ENCODE measurements at places on chromosomes 1 and 21. TPM values are rescaled to one million over a fixed set of nuclear protein-coding genes. Genes with fewer than 3 reads are reported as not detected.
A peak's percentile ranks its signal among the peaks of the same experiment; 100 is the strongest.

DNA sequence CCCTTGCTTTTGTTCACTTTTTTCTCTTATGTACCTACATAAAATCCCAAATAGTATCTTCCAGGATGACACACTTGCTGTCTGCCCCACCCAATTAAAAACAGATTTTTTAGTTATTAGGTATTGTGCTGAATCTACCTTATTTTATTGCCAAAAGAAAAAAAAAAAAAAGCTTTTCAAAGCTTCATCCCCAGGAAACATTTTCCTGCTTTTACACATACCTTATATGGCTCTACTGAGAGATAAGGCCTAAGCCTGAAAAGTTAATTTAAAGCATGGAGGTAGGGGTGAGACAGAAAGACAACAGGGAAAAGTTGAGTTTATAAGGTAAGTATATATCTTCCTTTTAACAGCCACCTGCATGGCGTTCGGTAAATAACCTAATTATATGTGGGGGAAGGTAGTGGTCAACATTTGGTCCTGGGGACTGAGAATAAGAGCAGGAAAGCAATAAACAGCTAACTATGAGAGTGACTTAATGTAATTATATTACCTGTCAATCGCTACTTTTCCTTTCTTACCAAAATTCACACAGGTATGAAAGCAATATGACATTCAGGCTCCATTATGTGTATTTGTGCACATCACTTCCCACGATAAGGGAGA lies 54.6 kb upstream of the BOLA1 start:
- no peak for DNase-seq

DNA sequence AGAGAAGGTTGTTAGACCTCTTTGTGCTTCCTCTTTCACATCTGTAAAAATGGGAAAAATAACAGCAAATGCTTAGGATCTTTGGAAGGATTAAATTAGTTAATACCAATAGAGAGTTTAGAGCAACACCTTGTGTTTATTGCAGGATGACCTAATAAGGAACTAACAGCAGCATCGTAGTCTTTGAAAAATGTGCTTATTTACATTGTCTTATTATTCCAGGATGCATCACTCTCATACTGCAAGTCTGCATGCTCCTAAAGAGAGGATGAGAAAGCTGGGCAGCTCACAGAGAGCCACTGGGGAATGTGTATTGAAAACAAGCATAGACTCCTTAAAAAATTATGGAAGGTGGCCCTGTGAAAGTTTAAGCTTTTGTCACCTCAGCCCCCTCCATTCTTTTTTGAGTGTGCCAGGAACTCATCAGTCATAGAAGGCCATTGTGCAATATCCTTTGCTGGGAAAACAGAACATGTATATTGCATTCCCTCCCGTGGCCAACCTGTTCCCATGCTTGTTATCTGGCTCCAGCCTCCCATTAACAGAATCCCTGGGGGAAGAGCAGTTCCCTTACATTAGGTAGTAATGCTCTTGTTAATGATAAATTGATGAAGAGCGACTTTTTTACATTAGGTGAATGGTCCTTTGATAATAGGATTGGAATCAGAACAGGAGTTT lies 180.7 kb downstream of the ZNF326 start:
- no peak for DNase-seq

DNA sequence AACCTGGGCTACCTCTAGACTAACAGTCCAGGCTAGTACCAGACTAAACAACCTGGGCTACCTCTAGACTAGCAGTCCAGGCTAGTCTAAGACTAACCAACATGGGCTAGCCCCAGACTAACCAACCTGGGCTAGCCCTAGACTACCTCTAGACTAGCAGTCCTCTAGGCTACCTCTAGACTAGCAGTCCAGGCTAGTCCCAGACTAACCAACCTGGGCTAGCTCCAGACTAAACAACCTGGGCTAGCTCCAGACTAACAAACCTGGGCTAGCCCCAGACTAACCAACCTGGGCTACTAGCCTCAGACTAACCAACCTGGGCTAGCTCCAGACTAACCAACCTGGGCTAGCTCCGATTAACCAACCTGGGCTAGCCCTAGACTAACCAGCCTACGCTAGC lies 2.0 kb downstream of the TFF2 start:
- DNase-seq, result no peak

DNA sequence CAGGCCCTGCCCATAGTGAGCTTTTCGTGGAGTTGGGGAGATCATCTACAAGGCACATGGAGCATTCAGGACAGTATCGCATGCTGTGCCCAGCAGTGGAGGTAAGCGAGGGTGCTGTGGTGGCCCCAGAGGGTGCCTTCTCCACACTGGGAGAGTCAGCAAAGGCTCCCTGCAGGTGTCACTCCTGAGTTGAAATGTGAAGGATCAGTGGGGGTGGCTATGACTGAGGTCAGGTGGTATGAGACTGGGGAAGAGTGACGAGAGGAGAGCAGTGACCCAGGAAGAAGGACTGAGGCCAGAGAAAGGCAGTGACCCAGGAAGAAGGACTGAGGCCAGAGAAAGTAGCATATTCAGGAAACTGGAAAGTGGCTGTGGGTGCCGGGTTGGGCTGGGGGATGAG lies 53.0 kb downstream of the SPAG17 start:
- DNase-seq, result no peak

- no peak for DNase-seq
Observed at GRCh38 chr1:240099329-240099728, 7.6 kb downstream of the FMN2 start.

- DNase-seq, result peak; percentile 87
Observed at GRCh38 chr1:98661544-98662355, at the start of gene SNX7. SNX7 (plus strand) TSS chr1:98661721; CDS start chr1:98661732, 11 bp downstream.

DNA sequence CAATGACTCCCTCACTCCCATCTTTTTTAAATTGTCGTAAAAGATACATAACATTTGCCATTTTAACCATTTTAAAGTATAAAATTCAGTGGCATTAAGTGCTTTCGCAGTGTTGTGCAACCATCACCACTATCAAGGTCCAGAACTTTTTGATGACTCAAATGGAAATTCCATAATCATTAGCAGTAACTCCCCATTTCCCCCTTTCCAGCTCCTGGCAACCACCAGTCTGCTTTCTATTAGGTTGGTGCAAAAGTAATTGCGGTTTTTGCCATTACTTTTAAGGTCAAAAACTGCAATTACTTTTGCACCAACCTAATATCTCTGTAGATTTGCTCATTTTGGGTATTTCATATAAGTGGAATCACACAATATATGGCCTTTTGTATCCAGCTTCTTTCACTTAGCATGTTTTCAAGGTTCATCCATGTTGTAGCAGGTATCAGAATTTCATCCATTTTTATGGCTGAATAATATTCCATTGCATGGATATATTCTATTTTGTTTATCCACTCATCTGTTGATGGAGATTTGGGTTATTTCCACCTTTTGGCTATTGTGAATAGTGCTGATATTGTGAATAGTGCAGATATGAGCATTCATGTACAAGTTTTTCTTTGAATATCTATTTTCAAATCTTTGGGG lies 159.7 kb downstream of the HIVEP3 start:
- DNase-seq, result no peak

DNA sequence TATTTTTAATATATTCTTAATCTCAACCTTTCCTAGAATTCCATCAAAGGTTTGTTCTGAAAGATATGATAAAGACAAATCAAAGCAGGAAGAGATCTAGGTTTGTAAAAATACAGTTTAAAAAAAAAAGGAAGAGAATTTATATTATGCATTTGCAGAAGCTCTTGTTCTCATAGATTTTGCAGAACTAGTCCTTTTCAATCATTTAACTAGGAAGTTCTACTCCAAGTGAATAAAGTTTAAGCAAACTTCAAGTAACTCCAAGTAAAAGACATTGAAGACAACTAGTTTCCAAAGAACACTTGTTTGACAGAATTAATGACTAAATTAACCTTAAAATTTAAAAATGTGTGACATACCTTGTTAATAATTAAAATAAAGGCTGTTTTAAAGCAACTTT lies 55.9 kb downstream of the HNRNPR start:
- DNase-seq, result no peak

DNA sequence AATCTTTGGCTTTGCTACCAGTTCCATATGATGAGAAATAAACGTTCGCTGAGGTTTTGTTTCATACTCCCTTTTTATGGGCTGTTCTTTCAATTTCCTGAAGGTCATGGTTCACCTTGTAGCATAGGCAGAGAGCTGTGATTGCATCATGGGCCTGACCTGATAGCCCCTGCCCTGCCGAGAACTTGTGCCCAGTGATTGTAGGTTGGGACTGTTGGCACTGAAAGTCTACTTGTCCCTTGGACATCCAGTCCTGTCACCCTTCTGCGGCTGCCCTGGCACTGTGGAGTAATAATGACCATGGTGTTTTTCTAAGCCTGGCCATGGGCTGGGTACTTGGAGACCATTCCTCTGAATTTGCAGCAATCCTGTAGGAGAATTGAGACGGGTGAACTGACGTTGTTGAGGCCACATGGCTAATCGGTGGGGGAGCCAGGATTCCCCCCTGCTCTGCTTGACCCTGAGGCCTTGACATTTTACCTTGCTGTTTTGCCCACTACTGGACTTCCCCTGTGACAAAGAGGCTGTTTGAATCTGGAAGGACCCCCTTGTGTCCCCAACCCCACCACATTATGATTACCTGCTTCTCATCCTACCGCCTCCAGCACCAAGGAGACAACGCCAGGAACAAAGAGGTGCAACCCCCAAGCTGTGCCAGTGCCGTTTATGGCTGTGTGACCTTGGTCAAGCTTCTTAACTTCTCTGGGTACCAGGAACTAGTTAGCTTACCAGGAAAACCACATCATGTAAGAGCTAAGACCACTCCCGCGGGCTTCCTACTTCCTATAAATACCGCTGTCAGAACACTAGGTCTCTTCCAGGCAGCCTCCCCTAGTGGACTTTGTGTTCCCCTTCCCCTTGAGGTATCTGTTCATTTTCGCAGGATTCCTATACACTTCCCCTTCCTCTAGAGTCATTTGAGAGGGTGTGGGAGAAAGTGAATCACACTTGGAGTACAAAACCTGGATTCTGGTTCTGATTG lies 23.4 kb downstream of the SESN2 start:
- no peak for DNase-seq

DNA sequence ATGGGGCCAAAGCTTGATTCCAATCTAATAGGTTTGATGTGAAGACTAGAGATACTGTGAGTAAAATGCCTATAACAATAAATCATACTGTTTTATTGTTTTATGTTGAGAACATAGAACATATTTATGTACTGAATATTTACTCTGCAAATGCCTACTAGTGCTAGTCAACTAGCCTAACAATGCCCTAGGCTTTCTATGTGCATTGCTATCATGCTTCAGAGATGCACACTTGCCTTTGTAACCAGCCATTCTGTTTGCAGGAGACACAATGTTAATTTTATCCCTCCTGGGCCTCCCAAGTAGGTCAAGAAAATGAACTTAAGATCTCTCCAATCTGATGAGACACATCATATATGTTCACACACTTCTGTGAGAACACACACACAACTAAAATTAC lies 530.8 kb upstream of the BEND5 start:
- DNase-seq, result no peak

DNA sequence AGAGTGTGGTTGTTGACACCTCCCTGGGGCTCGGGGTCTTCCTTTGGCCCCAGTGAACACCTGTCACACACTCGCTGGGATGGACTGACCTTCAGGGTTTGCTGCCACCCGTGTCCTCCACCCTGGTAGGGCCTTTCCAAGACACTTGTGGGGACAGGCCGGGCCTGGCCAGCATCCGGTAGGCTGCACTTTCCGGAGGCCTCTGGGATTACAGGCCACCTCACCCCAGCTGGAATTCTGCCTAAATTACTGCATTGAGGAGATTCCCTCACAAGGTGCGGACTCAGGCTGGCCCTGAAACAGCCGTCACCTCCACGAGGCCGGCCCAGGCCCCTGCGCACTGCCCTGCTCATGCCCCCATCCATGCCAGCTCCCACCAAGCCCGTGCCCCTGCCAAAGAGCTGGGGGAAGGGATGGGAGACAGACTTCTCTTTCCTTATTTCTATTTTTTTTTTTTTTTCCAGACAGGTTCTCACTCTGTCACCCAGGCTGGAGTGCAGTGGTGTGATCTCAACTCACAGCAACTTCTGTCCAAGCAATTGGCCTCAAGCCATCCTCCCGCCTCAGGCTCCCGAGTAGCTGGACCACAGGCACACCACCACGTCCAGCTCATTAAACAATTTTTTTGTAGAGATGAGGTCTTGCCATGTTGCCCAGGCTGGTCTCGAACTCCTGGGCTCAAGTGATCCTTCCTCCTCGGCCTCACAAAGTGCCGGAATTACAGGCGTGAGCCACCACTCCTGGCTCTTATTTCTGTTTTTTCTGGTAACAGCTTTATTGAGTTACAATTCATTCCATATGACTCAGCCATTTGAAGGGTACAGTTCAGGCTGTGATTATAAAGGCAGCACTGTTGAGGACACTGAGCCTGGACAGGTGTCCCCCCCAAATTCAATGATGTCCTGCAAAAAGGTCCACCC lies 11.3 kb downstream of the CSTB start:
- peak; percentile 31 for DNase-seq

DNA sequence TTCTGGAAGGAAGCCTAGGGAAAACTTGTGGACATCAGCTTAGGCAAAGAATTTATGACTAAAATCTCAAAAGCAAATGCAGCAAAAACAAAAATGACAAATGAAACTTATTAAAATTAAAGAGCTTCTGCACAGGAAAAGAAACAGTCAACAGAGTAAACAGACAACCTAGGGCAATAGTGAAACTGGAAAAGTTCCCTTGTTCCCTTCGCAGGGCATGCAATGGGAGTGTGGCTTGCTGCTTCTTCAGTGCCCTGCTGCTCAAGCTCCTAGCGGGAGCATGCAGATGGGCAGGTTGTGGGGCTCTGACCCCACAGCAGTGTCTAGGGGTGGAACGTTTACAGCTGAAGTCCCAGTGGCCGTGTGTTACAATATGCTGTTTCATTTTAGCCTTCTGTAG lies 1797.4 kb downstream of the NCAM2 start:
- no peak for DNase-seq

DNA sequence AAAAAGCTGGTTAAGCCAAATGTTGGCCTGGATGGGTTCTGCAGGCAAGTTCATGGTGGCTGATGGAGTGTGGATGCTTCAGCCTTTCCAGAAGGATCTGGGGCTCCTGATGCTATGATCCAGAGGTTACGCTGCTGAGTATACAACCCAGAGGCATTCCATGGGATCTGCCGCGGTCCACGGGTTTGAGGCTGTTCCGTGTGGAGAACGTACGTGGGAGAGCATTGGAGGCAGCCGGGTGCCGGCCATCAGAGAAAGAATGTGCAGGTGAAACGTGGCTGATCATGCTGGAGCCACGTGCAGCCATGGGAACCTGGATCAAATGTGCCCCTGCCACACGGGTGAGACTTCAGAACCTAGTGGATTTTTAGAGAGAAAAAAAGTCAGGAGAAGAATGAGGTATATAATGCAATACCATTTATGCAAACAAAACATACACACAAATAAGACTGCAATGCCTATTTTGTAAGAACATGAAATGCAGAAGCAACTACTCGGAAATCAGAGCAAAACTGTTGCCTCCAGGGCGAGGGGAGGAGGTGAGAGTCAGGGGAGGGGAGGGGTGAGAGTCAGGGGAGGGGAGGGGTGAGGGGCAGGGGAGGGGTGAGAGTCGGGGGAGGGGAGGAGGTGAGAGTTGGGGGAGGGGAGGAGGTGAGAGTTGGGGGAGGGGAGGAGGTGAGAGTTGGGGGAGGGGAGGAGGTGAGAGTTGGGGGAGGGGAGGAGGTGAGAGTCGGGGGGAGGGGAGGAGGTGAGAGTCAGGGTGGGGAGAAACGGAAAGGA lies 116.5 kb upstream of the C1orf174 start:
- no peak for DNase-seq

ADGRL2 gene
- total RNA-seq, result 2.0 TPM

ZDHHC18 gene
- 11.8 TPM for total RNA-seq

PLA2G2F gene
- not detected for total RNA-seq

DNM3 gene
- total RNA-seq, result 0.62 TPM

OR6P1 gene
- total RNA-seq, result not detected

PALMD gene
- total RNA-seq, result 106 TPM

Measured in myocyte (in vitro differentiated cells).